GM04504 (cell line): ENCODE measurements at places on chromosomes 4 and X.

GRCh38 chrX:77925764-77926163, 15.3 kb downstream of the ATP7A start:
- no peak for DNase-seq

- DNase-seq, result no peak
Measured at GRCh38 chr4:13765539-13765938, 138.0 kb upstream of the BOD1L1 start.

- no peak for DNase-seq
Measured at GRCh38 chr4:30181918-30182317, 538.3 kb upstream of the PCDH7 start.

DNA sequence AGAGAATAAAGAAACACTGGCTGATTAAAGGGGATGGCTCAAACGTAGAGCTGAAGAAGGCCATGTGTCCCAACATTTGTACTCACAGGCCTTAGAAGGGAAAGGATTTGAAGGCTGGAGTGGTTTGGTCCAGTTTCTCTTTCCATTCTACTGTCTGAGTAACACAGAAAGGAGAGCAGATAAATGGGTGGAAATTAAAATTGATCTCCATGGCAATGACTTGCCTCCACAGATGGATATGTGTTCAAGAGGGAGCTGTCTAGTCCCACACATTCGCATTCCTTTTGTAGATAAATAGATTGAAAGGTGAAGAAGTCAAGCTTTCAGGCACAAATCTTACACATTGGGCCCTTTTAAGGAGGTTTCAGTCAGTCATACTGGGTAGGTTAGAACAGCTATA, 74.6 kb downstream of the DOCK11 start:
- DNase-seq, result no peak

DNA sequence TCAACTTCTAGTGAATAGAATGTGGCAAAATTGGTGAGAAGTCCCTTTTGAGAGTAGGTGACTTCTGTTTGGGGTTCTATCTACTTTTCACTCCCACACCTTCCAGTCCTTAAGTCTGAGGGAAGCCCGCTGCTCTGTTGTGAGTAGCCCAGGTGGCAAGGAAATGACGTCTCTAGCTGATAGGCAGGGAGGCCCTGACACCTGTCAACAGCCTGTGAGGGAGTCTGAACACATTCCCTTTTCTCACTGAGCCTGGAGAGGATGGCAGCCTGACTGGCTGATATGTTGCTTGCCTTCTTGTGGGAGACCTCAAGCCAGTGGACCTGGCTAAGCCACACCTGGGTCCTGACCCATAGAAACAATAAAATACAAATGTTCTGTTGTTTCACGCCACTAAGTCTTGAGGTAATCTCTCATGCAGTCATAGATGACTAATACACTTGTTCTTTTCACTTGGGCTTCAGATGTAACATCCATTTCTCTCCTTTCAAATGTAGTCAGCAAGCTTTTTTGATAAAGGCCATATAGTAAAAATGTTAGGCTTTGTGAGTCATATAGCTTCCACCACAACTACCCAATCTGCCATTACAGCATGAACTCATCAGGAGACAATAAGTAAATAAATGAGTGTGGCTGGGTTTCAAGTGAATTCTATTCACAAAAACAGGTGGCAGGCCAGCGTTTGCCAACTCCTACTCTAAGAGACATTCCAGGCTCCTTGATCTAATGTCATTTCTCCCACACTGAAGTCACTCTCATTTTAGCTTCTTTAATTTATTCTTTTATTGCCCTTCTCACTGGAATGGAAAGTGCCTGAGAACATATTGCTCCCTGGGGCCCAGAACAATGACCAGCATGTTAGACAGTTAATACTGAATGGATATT, 265.1 kb upstream of the MAD2L1 start:
- no peak for DNase-seq

DNA sequence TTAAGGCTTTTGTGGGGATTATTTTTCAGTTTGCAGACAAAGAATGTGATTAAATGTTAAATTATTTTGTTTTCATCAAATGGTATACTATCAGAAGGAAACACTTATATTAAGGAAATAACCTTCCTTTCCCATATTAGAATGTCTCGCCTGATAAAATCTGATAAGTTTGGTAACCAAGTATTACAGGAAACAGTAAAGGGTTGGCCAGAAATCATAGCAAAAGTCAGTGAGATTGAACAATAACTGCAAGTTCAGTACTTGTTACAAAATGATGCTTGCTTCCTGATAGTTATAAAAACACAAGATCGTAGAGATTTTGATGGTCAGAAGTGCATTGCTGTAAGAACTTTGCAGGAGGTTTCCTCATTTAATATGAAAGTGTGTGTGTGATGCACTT, 40.5 kb downstream of the FABP2 start:
- no peak for DNase-seq

- DNase-seq, result no peak
Measured at GRCh38 chr4:186932196-186932595, 208.5 kb upstream of the FAT1 start.

DNA sequence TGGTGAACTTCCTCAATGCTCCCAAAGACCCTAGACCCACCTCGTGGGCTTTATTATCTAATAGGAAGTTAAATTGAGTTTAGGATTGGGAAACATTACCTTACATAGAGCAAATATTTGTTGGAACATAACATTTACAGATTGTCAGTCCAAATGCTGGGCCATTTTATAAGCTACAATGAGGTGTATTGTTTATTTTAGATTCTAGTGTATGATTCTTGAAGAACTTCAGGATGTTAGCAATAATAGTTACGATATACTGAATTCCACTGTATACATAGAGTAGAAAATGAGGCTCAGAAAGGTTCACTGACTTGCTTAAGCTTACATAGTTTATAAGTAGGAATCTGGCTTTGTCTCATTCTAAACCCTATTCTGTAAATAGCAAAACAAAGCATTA, 37.4 kb downstream of the PAQR3 start:
- no peak for DNase-seq

DNA sequence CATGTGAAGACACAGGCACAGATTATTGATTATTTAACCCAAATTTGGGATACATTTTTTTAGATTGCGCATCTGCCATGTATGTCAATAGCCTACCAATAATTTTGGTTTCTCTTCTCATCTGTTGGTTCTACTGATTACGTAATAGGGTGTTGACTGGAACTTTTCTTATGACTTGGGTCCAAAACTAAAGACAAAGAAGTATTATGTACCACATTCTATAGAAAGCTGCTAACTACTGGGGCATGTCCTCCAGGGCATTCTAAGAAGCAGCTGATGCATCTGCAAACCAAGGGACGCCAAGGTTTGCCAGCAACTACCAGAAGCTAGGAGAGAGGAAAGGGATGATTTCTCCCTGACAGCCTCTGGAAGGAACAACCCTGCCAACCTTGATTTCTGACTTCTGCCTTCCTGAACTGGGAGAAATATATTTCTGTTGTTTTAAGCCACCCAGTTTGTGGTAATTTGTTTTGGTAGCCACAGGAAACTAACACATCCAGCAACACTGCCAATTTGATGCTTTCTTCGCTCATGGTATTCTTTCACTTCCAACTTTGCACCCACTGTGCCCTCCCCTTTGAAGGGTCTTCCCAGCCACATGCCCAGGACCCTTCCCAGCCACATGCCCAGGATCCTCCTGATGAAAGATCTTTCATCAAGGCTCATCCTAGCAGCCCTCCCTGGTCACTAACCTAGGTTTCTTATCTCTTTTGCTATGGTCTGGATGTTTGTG, 15.9 kb upstream of the TLR1 start:
- DNase-seq, result no peak

GRCh38 chr4:7103607-7104365, 35.9 kb upstream of the GRPEL1 start:
- peak; percentile 9 for DNase-seq

GRCh38 chr4:54558889-54559677, 98.7 kb upstream of the KIT start:
- no peak for DNase-seq

GRCh38 chrX:123882391-123882790, 22.5 kb downstream of the XIAP start:
- no peak for DNase-seq

GRCh38 chr4:84220990-84221389, 278.1 kb downstream of the NKX6-1 start:
- DNase-seq, result no peak

DNA sequence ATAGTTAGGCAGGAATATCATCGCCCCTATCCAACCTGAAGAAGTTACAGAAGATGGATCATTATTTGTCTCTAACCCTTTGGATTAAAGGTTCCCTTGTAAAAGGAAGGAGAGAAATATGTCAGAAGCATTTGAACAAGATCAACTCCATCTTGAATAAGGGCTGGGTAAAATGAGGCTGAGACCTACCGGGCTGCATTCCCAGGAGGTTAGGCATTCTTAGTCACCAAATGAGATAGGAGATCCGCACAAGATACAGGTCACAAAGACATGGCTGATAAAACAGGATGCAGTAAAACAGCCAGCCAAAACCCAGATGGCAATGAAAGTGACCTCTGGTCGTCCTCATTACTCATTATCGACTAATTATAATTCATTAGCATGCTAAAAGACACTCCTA, 148.9 kb downstream of the GALNTL6 start:
- no peak for DNase-seq

DNA sequence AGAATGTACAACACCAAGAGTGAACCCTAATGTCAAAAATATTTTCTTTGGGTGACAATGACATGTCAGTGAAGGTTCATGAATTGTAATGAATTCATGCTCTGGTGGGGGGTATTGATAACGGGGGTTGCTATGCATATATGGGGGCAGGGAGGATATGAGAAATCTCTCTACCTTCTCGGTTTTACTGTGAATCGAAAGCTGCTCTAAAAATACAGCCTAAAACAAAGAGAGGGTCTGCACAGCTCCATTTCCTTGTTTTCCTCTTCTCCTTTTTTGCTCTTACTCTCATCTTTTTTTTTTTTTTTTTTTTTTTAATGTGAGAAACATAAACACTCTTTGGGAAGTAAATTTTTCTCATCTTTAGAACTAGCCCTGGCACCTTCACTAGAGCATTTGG, 85.8 kb downstream of the DCTD start:
- DNase-seq, result no peak

DNA sequence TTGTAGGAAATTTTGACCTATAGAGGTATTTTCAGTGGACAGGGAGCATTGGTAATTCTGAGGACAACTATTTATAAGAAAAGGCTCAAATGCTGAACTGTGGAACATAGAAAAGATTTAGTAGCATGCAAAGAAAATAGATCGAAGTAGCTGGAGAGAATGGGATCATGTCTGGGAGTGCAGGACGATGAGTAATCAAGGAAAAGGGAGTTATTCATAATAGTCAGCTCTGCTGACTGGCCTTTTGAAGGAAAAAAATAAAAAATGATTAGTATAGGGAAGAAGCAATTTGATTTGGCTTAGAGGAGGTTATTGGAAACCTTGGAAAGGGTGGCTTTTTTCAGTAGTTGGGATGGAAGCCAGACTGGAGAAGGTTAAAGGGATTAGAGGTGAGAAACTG, 22.9 kb upstream of the ANK2 start:
- no peak for DNase-seq

DNA sequence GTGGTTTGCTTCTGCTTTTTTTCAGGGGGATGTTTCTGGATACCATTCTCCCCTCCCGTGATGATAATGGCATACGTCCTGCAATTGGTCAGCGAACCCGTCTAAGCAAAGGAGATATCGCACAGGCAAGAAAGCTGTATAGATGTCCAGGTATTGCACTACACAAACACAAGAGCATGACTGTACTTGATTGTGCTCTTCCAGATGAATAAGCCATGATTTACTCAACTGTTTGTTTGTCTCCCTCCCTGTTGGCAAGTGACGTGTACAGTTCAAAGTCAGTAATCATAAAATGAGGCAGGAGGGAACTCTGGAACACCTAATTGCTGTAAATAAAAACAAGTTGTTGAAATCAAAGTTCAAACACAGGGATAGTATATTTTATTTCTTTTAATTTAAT, 141.4 kb downstream of the TLL1 start:
- DNase-seq, result no peak

DNA sequence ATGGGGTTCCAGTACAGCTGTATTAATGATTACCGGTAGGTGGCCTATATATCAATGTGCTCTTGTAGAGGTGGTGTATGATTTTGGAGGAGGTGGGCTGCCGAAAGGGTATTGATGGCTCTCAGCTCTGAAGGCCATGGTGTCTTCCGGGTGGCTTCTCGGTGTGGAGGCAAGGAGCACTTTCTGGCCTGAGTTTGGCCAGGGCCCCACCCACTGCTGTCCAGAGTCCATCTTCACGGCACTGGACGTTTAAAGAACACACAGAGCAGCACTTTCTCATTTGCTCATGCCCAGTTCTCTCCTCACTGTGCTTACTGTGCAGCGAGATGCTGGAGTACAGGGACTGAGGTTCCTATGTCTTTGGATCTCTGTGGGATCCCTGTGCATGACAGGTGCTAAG, 16.1 kb downstream of the BST1 start:
- no peak for DNase-seq

- peak; percentile 54 for DNase-seq
Measured at GRCh38 chr4:38062088-38062775, 102.0 kb downstream of the PTTG2 start.

GRCh38 chrX:104641176-104641575, 75.2 kb downstream of the IL1RAPL2 start:
- DNase-seq, result no peak

DNA sequence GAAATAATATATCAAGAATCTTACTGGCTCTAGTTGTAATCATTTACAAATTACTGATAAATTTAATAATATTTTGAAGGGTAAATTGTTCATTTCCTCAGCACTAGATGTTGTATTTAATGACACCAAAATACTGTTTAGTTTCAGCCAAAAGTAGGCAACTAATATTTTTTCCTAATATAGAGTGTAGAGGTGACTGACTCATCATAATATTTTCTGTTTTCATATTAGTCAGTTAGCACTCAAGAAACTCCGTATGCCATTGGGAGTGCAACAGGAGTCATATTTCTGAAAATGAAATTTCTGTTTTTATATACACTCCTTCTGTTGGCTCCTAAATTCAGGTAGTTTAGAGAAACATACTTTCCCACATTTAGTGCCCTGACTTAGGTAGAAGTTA, 36.6 kb upstream of the PTPN13 start:
- no peak for DNase-seq

- DNase-seq, result no peak
Measured at GRCh38 chrX:53969540-53969939, 74.7 kb downstream of the PHF8 start.

DNA sequence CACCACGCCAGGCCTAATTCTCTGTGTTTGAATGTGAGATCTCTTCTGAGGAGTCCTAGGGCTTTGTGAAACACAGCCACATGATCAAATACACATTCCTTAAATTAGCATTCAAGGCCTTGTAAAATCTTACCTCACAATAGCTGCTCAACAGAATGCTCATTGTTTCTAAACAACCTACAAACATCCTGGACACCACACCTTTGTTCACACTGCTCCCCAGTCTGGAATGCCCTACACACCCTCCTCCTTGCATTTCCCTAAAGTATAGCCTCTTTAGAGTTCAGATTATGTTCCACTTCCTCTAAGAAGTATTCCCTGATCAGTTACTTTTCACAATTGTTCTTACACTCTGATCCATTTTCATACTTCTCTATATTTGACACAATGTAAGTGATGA, 110.6 kb downstream of the AGTR2 start:
- DNase-seq, result no peak

DNA sequence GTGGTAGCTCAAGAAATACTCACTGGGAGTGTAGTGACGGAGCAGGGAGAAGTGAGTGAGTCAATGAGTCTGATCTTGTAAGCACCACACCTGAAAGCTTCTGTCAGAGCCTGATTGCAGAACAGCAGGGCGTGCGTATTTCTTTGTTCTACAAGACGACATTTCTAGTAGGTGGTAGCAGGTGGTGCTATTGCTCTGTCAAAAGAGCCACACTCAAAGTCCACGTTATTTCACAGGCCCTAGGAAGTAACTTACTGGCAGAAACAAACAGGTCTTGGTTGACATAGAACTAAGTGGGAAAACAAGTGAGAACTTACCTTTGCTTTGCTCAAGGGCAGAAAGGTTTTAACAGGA, 46.4 kb upstream of the SPRY1 start:
- DNase-seq, result no peak
